ENCODE measurements at places on chromosomes 16 and 17. TPM values are rescaled to one million over a fixed set of nuclear protein-coding genes. Genes with fewer than 3 reads are reported as not detected.

The CNTNAP4 gene
- not detected for total RNA-seq

The ANKRD40CL gene
- not detected for total RNA-seq

The SP6 gene
- total RNA-seq, result 0.28 TPM

The SGF29 gene
- 42.4 TPM for total RNA-seq

The SULT1A4 gene
- 2.0 TPM for total RNA-seq

The DNASE1L2 gene
- total RNA-seq, result 1.1 TPM

The FOXN1 gene
- total RNA-seq, result not detected

The TMEM238L gene
- total RNA-seq, result not detected

The OMG gene
- total RNA-seq, result 0.42 TPM

The ACSM2A gene
- 0.79 TPM for total RNA-seq

The RHBDL3 gene
- not detected for total RNA-seq

The TCAP gene
- total RNA-seq, result 1.5 TPM

The TBCD gene
- total RNA-seq, result 112 TPM

The CRISPLD2 gene
- 0.51 TPM for total RNA-seq

The C1QTNF8 gene
- total RNA-seq, result not detected

The PPP1R1B gene
- not detected for total RNA-seq

The LUC7L3 gene
- total RNA-seq, result 148 TPM

The BAHCC1 gene
- total RNA-seq, result 0.02 TPM

The SLFN14 gene
- total RNA-seq, result not detected

The MGRN1 gene
- total RNA-seq, result 107 TPM

The C16orf74 gene
- 1.2 TPM for total RNA-seq

The MYO1D gene
- total RNA-seq, result 14.7 TPM

The GSG1L2 gene
- total RNA-seq, result not detected

The KRT9 gene
- not detected for total RNA-seq

All from activated T-cell treated with anti-CD3 and anti-CD28 coated beads, Interleukin-2, amount 50 U/mL, for 72 hours (primary cell).